Left lobe of liver (tissue), 2 donors: ENCODE measurements at places on chromosomes 2 and 18. TPM values are rescaled to one million over a fixed set of nuclear protein-coding genes. Genes with fewer than 3 reads are reported as not detected.

GRCh38 chr2:105617631-105618350 lies 126.9 kb upstream of the NCK2 start:
- no peak for DNase-seq

DNA sequence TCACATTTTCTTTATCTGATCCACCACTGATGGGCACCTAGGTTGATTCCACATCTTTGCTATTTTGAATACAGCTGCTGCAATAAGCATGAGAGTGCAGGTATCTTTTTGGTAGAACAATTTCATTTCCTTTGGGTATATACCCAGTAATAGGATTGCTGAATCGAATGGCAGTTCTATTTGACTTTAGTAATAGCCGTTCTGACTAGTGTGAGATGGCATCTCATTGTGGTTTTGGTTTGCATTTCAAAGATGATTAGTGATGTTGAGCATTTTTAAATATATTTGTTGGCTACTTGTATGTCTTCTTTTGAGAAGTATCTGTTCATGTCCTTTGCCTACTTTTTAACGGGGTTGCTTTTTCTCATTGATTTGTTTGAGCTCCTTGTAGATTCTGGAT lies 72.3 kb downstream of the CCDC138 start:
- DNase-seq, result no peak

DNA sequence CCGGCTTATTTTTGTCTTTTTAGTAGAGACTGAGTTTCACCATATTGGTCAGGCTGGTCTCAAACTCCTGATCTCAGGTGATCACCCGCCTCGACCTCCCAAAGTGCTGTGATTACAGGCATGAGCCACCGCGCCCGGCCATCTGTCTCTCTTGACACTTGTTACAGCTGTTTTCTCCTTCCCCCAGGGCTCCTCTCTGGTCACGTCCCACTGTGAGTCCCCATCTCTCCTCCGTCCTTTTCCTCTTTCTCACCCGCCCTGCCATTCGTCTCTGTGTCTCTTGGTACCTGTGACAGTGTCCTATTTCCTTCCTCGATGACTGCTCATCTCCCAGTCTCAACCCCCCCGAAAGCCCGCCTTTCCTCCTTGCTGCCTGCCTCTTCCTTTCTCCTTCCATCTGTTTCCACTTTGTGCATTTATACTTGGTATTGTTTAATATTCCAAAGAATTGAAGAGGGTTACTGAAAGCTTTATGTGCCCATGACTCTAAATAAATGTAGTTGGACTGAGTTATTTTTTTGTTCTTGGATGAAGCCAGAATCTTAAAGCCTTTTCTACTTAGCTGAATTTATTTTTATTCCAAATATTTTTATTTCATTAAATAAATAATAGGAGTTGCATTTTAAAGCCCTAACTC lies 241.5 kb downstream of the SH3RF3 start:
- DNase-seq, result peak; percentile 22

The ICOS gene
- 0.18 TPM for total RNA-seq

The OSR1 gene
- total RNA-seq, result 0.18 TPM

The DSG4 gene
- total RNA-seq, result not detected

DNA sequence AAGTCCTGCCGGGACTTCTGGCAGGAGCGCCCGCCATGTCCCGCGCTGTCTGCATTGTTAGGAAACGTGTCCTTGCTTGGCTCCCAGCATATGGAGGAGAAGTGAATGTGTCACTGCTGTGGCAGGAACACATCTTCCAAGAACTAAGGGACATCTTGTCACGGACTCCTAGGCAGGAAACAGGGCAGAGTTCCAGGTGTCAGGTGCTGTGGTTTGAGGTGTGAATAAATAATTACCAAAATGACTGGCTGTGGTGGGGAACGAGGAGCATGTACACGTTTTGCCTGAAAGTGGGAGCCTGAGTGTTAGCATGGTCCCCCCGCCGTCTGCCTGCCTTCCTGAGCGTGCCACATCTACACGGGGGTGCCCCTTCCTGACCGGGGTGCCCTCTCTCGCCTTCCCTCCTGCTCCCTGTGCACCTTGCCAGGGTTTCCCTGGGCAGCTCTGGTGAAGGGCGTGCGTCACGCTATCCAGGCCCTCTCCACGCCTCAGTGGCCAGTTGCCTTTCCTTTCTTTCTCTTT lies 237.5 kb downstream of the LDLRAD4 start:
- DNase-seq, result no peak

GRCh38 chr2:71862921-71863320 lies 284.7 kb downstream of the CYP26B1 start:
- DNase-seq, result no peak

GRCh38 chr2:180980943-180981911 lies 822 bp downstream of the UBE2E3 start:
- DNase-seq, result peak; percentile 45

The DYNAP gene
- not detected for total RNA-seq

The PER2 gene
- 8.0 TPM for total RNA-seq

DNA sequence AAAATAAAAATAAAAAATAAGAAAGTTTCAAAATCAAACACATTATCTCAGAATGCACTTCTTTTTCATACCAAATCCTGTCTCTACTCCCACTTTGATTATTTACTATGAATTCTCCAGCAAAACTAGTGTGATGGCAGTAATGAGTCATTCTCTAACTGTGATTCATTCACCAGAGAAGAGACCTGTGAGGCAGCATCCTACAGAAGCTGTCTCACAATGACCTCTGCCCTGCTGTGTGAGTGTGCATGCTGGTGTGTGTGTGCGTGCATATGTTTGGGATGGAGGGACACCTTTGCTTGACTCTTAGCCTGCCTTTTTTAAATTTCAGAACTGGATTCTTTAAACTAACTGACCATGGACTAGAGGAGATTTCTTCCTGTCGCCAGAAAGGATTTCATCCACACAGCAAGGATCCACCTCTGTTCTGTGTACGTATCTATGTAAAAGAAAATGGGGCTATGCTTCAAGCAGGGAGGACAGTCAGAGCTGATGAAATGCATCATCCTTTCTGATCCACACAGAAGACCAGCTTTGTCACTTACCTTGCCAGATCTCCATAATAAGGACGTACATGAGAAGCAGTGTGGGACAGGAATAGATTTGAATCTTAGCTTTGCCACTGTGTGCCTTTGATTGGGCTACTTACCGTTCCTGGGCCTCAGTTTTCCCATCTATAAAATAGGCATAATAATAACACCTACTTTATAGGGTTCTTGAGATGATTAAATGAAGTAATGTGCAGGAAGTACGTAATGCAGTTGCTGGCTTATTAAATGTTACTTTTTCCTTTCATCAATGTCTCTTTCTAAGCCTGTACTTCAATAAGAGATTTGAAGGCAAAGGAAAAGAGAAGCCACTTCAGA lies 31.2 kb downstream of the STAMBP start:
- DNase-seq, result no peak

DNA sequence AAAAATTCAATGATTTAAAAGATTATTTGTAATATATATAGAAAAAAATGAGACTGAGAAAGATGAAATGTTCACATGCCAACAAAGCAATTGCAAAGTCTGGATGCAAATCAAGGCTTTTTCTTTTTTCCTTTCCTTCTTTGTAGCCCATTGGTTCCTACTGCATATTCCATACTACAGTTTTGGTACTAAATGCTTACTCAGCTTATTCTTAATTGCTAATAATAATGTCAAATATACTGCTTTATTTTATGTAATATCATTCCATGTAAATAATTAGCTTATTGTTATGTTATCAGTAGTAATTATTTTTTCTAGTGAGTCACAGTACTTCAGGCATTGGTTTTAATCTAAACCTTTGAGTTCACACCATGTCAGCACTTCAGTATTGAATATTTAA lies 407.4 kb upstream of the LRRTM1 start:
- no peak for DNase-seq

GRCh38 chr2:183164650-183165015 lies 40.4 kb downstream of the NUP35 start:
- DNase-seq, result no peak

The GCG gene
- total RNA-seq, result not detected

GRCh38 chr2:71606244-71606643 lies 152.9 kb downstream of the DYSF start:
- DNase-seq, result no peak

- no peak for DNase-seq
These were observed 39.0 kb downstream of the KIAA2012 start for GRCh38 chr2:202112041-202112440.

- DNase-seq, result no peak
These were observed 69.6 kb downstream of the PHLPP1 start for GRCh38 chr18:62784966-62785413.

The PID1 gene
- 83.3 TPM for total RNA-seq

- DNase-seq, result no peak
These were observed 31.3 kb downstream of the LANCL1 start for GRCh38 chr2:210445116-210445707.

The CD207 gene
- not detected for total RNA-seq

GRCh38 chr18:55116863-55117262 lies 157.6 kb upstream of the CCDC68 start:
- DNase-seq, result no peak

- DNase-seq, result no peak
These were observed 52.2 kb downstream of the COLEC12 start for GRCh38 chr18:448116-448790.

- no peak for DNase-seq
These were observed 301.7 kb downstream of the PHLPP1 start for GRCh38 chr18:63017076-63017475.

The WNT6 gene
- total RNA-seq, result 0.28 TPM

DNA sequence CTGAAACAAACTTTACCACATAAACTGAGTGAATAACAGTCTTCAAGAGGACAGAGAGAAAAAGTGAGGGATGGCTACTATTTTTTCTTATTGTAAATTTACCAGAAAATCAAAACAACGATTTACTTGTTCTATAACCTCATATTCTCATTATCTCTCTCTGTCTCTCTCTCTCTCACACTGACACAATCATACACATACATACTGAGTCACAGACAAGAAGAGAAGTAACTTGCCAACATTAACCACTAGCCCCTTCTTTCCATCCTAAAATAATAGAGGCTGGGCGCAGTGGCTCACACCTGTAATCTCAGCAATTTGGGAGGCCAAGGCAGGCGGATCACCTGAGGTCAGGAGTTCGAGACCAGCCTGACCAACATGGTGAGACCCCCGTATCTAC lies 18.2 kb downstream of the SATB2 start:
- DNase-seq, result no peak

- no peak for DNase-seq
These were observed 11.3 kb upstream of the SPATA3 start for GRCh38 chr2:230984393-230985220.

DNA sequence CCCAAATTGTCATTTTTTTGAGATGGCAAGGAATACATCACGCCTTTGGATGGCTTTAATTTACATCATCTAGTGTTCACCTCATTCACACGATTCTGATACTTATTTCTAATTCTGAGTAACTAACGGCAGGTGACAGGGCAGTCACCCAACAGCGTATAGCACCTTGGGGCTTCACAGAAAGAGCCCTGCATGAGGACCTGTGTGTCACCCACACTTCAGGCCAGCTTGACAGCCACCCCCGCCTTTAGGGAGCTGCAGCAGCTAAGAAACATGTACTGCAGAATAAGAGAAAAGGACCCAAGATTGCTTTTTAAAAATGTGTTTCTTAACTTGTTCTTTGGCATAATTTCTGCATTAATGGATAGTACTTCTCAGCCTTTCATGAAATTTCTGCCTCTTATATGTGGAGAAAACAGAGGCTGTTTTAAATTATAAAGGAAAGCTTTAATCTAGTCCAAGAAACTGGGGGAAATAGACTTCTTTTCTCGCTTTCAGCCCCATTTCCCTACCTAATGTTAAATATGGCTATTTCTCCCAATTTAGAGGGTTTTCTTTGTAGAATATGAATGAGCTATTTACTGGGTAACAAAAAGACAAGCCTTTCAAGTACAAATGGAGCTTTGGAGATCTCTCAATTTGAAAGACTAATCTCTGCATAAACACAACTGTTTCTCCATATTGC lies 245.1 kb downstream of the LDLRAD4 start:
- no peak for DNase-seq

The ZNF804A gene
- total RNA-seq, result not detected

The KRTCAP3 gene
- 7.1 TPM for total RNA-seq

The NT5DC4 gene
- not detected for total RNA-seq

The SLC16A14 gene
- 1.6 TPM for total RNA-seq

DNA sequence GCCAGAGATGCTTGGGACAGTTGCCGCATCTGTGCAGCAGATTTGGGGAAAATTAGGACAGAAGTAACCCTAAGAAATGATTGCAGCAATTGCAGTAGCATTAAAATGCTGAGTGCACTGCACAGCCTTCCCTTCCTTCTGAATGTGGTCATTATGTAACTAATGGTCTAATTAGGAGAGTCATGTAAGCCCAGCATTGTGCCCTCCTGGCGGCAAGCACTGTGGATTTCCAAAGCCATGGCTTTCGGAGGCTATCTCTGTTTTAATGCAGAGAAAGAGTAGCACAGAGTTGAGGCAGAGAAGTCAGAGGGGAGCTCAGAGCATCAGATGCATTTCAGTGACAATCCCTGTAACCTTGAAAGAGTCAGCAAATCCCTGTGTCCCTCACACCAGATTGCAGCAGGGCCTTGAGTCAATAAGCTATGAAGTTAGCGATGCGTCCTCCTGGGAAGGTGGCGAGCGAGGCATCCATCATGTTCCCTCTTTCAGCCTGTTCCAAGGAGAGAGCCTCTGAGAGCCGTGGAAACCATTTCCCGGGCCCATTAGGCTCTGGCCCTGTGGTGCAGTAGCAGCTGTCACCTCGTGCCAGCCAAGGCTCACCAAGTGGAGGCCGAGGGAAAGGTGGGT lies 307.2 kb downstream of the FBXO15 start:
- no peak for DNase-seq

DNA sequence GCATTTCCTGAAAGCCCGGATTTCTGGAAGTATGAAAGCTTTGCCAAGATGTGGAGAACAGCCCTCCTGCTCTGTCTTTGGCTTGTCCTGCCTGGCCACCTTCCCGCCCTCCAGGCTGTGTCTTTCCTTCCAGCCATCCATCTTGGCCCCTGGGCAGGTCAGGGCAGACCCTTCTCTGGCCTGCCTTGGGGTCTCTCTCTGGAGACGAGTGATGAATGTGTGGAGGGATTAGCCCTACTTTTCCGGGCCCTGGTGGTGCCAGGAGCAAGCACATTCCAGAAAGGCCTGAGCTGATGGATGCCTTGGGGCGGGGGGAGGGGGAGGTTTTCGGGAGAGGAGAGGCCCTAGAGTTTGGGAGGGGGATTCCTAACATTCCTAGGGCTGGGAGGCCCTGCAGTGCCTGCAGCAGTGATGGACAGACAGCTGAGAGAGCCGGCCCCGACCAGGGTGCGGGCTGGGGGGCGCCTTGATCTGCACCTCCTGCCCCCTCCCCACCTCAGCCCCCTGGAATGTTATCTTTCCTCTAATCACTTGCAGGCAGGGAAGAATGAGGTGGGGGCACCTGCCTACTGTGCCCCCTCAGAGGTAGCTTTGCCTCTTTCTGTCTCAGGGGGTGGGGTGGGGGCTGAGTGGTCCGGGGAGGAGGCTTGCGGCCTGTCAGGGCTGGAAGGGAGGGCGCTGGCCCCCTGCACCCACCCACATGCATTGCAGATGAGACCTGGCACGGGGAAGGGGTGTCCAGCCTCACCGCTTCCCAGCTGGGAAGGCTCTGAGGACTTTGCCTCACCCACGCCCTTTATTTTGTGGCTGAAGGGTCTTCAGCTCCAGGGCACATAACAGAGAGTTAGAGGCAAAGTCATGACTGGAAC lies 156.2 kb downstream of the DDX1 start:
- DNase-seq, result no peak

- no peak for DNase-seq
These were observed 1.1 kb downstream of the GREB1 start for GRCh38 chr2:11534746-11535484.

GRCh38 chr18:8627107-8627472 lies 17.9 kb downstream of the RAB12 start:
- DNase-seq, result no peak

The PDE1A gene
- total RNA-seq, result 1.1 TPM

The EDAR gene
- 1.8 TPM for total RNA-seq

The ASXL3 gene
- 2.6 TPM for total RNA-seq
